ENCODE measurements at places on chromosomes 5 and 9.

- DNase-seq: no peak
Observed at GRCh38 chr9:15824310-15824709, 271.5 kb downstream of the CCDC171 start.

DNA sequence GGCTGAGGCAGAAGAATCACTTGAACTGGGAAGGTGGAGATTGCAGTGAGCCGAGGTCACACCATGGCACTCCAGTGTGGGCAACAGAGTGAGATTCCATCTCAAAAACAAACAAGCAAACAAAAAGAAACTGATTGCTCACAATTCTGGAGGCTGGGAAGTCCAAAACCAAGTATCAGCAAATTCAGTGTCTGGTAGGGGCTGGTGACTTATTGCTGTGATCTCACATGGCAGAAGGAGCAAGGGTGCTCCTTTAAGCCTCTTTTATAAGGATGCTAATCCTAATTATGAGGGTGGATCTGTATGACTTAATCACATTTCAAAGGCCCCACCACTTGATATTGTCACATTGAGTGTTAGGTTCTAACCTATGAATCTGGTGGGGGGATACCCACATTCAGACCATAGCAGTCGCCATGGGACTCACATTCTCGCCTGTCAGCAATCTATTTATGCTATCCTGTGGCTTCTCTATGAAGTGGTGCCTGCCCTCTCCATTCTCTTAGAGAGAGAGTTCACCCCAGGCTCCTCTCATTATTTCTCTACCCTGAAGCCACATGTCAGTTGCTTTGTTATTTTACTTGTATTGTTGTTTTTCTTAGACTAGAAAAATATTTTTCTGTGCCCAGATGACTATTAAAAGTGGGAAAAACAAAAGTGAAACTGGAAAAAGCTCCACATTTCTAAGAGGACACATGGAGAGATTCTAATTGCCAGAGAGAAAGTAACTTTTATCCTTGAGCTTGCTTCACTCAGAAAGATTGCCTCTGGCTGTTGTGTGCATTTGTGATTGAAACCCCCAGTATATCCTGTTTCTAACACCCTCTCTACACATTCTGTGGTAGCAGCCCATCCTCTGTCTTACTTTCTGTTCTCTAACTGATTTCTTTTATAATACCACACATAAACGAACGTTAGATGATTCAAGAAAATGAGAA is 18.8 kb upstream of the PRLR start:
- DNase-seq: no peak

DNA sequence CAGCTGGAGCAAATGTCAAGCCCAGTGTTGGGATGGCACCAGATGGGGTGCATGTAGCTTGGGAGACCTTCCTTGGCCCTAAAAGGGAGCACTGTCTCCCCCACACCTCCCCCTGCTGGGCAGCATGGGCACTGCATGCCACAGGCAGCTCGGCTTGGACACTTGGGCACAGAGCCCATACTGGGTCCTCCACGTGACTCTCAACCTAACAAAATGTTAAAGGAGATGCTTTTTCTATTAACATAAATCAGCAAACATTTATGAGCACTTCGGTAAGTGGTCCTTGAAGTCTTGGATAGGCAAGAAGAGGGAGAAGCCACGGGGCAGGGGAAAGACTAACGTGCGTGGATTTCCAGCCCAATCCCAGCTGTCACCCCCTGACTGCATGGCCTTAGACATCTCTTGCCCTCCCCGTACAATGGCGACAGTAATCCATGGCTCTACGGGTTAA is 23.9 kb upstream of the MAPK9 start:
- peak; percentile 27 for DNase-seq

DNA sequence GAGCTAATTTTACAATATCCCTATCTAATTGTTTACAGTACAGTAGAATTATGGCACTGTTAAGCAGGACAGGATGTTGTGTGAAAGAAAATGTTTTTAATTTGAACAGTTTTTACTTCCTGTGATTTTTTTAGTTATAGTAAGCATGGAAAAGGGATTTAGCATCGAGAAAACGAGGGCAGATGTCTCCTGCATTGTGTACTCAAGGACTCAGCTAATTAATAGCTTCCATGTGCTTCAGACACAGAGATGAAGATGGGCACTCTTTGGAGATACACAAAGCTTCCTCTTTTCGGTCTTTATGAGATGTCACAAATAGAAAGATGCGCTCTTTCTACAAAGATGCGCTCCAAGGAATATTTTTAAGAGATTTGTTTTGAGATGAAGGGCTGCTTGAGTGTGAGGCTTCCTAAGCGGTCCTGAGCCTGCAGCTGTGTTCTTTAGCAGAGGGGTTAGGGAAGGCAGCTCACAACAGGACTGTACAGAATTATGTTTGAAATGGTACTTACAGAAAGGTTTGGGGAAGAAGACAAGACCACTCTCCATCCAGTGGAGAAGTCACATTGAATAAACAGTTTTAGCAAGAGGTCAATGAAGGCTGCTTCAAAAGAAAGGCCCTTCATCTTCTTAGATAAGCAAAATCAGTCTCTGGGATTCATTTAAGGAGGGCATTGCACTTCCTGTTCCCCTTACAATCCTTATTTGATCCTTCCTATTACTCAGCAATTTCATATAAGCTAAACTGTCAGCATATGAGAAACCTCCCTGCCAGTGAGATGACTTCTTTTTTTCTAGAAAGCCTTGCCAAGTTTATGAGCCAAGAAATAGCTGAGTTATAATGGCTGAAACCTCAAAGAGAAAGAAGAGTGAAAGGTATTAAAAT is 311.5 kb downstream of the EFNA5 start:
- no peak for DNase-seq

DNA sequence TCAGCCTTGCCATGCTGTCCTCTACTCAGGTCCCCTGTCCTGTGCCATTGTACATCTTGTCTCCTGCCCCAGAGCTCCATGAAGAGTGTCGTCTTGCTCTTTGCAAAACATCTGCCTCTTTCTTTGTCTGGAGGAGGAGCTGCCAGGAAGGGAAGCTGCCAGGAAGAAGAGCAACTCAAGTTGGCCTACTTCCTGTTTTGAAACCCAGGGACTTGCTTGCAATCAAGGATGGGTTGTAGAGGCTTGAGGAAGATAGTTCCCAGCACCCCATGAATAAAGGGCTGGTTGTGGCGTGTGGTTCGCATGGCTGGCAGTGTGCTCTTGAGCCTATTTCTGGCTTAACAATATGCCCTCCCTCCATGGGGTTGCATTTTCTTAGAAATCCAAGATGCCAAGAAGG is 53.0 kb upstream of the CPEB4 start:
- no peak for DNase-seq

DNA sequence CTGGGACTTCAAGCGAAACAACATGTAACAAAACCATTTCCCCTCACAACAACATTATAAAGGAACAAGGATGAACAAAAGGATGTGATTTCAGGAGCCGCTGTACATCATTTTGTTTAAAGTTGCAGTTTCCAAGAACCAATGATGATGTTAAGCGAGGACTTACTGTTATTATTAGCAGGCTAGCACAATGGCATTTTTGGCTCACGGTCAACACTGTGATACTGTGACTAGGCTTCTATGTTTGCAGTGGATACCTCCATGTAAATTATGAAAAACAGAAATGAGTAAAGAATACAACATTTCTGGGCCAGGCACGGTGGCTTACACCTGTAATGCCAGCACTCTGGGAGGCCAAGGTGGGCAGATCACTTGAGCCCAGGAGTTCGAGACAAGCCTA is 113.0 kb downstream of the AUH start:
- no peak for DNase-seq
